ENCODE measurements at places on chromosomes 6 and 20.

DNA sequence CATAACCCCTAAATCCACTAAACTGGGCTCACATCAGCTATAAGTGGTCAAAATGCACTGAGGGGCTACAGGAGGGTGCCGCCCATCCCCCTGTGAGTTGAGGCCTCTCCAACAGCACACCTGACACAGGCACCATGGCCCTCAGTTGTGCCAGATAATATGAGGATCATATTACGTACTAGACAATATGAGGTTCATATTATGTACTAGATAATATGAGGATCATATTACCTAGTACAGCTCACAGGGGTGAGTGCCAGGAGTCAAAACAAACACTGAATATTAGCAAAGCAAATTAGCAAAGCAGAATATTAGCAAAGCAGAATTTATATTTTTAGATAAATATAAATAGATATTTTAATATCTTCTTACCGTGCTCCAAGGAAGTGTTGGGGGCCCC lies 35.3 kb downstream of the CD24 start:
- no peak for DNase-seq

GRCh38 chr20:49435639-49436038 lies 46.8 kb downstream of the KCNB1 start:
- no peak for DNase-seq

DNA sequence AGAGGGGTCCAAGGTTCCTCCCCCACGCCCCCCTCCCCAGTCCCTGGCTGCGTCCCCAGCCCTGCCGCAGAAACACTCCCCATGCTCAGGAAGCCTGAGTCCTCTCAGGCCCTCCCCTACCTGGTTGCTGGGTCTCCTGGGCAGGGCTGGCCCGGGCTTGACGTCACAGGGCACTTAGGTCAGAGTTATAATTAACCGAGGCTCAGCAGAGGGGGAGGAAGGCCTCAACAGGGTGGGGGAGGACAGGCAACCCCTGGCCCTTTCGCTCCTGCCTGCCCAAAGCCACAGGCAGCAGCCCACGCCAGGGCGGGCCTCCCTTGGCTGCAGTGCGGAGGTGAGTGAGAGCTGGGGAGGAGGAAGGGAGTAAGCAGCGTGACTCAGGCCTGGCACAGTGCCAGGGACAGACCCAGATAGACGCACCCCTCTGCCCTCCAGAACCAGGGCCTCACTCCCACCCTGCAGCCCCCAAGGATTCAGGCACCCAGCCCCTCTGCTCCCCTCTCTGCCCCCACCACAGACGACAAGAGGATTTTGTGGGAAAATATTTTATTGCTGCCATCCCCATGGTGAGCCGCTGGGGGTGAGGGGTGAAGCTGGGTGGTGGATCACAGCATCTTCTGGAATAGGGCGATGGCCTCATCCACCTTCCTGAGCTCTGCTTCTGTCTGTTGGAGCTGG lies at the start of gene VWA7:
Gene VWA7, minus strand, starts transcription at position 340 of the 678 bp plus-strand sequence. CDS start 549 bp downstream, outside the sequence.
- peak; percentile 68 for DNase-seq

- DNase-seq, result no peak
These were observed 65.8 kb upstream of the THEMIS start for GRCh38 chr6:127966616-127967015.

DNA sequence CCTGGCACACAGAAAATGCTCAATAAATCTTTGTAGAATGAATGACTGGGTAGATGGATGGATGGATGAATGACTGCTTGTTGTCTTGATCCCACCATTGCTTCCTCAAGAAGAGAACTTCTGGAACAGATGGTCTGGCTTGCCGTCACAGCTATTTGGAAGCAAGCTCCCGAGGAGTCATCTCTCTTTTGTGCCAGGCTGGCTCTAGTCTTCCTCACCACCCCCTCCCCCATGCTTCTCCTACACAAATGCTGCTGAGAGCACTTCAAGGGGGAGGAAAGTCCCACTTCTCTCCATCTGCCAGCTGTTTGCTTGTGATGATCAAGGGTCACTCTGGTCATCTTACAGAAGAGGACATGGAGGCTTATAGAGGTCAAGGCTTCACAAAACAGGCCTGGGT lies 11.6 kb upstream of the KCNG1 start:
- no peak for DNase-seq

DNA sequence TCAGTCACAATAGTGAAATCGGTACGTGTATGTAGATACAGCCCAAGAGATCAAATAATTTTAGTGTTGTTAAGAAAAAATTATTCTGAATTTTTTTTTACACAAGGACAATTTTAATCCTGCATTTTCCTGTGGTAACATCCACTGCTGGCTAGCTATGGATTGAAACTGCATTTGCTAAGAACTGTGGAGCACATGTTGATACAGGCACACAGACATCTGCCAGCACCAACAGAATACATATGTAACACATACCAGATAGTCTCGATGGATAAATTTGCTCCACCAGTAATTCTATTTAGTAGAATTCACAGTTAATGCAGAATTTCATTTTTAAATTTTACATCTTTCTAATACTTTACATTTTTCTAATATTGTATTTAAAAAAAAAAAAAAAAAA lies 2.2 kb downstream of the ASIP start:
- no peak for DNase-seq

- DNase-seq, result peak; percentile 40
These were observed 45.3 kb upstream of the COL21A1 start for GRCh38 chr6:56292505-56293181.

- DNase-seq, result peak; percentile 39
These were observed 115.2 kb upstream of the NXT1 start for GRCh38 chr20:23235173-23236027.

- no peak for DNase-seq
These were observed 23.1 kb downstream of the PSMG4 start for GRCh38 chr6:3281631-3282475.

DNA sequence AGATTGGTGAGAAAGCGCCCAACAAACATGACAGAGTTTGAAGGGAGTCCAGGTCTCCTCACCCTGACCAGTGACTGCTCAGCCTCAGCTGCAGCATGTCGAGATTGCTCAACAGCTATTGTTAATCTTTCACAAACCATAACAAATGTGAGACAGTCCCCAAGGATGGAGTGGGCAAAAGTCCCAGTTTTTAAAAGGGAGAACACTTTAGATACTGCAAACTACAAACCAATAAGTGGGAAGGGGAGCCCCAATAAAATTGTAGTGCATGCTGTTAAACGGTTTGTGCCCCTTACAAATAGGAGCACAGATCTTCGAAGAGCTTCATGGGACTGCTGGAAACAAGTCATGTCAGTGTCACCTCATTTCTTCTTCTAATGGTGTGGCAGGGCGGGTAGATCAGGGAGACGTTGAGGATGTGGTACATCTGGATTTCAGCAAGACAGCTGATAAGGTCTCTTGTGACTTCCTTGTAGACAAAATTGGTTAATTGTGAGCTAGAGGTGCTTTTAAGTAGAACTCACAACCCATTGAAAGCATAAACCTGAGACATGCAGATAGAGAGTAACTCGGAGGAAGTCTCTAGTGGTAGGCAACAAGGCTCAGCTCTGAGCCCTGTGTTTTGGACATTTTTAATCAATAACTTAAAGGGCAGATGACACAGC lies 134.0 kb upstream of the ARMC2 start:
- no peak for DNase-seq

- peak; percentile 75 for DNase-seq
These were observed 71.2 kb downstream of the RAMACL start for GRCh38 chr6:166515072-166515810.

- DNase-seq, result no peak
These were observed 27.1 kb downstream of the FOXP4 start for GRCh38 chr6:41573276-41573675.

DNA sequence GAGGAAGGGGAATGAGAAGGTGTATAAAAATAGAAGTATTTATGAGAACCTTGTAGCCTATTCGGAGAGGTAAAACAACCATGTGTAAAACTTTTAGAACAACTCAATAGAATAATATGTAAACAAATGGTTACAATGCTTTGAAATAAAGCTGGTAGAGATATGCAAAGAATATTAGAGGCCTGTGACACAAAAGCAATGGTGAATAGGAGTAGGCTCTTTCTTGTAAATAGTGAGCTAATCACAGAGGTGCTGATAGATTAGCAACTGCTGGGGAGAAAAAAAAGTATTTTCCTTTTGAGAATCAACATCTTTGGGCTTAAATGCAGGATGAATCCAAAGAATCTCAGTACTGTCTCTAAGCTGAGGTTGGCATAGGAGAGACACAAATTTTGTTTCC lies 7.0 kb downstream of the TMEM200A start:
- DNase-seq, result no peak

GRCh38 chr6:66865771-66866170 lies 1158.7 kb upstream of the EYS start:
- DNase-seq, result no peak

DNA sequence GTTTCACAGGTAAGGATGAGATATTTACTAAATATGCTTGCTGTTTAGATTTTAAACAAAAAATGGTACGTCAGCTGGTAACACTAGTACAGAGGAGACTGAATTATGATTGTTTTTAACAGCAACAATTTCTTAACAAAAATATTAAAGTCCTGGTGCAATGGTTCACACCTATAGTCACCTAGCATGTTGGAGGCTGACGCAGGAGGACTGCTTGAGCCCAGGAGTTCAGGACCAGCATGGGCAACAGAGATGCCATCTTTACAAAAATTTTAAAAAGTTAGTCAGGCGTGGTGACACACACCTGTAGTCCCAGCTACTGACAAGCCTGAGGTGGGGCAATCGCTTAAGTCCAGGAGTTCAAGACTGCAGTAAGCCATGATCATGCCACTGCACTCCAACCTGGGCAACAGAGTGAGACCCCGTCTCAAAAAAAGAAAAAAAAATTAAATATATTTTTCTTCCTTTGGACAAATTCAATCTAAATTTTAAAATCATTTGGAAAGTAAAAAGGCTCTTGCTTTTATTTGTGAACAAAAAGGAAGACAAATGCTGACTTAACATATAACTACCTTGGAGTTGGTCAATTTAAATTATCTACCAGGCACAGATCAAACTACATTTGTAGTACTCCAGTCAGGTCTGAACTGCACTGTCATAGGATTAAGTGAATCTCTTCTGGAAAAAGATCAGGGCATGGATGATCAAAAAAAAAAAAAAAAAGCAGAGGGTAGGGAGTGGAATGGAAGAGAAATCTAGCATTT lies 38.2 kb upstream of the RUNX2 start:
- DNase-seq, result no peak

- DNase-seq, result no peak
These were observed 32.9 kb downstream of the PKIG start for GRCh38 chr20:44615169-44615791.

- DNase-seq, result no peak
These were observed 787 bp upstream of the CARMIL1 start for GRCh38 chr6:25278261-25278913.

GRCh38 chr20:43138061-43138770 lies 51.5 kb downstream of the PTPRT start:
- no peak for DNase-seq

- no peak for DNase-seq
These were observed 4.6 kb downstream of the UCKL1 start for GRCh38 chr20:63951398-63952209.

GRCh38 chr6:162181111-162181510 lies 546.5 kb downstream of the PRKN start:
- no peak for DNase-seq

GRCh38 chr20:56273491-56273890 lies 25.0 kb downstream of the MC3R start:
- no peak for DNase-seq

DNA sequence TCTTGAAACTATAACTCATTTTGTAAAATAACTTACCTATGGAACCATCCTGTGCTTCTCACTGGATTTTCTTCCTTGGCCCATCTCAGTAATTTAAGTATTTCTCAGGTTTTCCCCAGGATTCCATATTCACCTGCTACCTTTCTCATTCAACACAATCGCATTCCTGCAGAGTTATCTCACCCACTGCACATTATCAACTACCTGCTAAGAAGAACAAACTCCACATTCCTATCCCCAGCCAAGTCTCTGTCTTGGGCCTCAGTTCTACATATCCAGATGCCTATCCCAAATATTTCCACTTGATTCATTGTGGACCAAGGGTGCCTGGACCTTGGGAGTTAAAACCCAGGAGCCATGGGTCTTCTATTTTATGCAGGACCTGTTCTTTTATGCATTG lies 60.2 kb upstream of the KCNQ5 start:
- DNase-seq, result no peak

- DNase-seq, result no peak
These were observed 5.2 kb downstream of the TTLL9 start for GRCh38 chr20:31875671-31876070.

DNA sequence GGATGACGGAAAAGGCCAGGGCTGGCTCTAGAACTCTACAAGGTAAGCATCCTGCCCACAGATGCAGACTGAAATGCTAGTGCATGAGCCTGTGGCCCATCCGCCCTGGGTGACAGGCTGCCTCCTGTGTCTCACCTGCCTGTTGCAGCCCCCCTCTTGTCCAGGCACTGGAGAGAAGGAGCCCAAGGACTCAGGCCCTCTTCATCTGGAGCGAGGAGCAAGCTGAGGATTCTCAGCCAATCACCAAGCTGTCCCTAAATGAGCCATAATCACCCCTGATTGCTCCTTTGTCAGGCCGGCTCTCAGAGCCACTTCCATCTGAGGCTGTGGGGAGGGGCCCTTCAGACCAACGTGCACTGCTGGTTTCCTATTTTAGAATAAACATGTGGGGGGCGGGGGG lies 10.0 kb upstream of the SLC32A1 start:
- DNase-seq, result no peak

DNA sequence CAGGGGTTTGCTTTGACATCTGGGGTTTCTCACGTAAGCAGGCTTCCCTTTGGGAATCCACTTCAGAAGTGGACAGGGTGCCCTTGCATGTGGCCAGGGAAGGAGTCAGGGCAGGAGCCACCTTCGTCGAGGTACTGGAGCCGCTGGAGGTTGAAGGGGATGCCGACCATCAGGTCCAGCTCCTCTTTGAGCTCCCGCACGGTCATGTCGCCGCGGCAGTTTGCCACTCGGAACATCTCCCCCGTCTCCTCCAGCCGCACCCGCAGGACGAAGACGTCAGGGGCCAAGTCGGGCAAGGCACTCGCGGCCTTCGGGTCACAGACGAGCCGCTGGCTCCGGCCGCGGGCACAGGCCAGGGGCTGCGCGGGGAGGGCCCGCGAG lies 360 bp downstream of the ANKRD60 start:
- no peak for DNase-seq

GRCh38 chr20:54485631-54486030 lies 10.2 kb downstream of the DOK5 start:
- no peak for DNase-seq

Data from BE2C (cell line).